Effector memory CD8-positive, alpha-beta T cell (primary cell): ENCODE measurements at places on chromosomes 12 and 14.

DNA sequence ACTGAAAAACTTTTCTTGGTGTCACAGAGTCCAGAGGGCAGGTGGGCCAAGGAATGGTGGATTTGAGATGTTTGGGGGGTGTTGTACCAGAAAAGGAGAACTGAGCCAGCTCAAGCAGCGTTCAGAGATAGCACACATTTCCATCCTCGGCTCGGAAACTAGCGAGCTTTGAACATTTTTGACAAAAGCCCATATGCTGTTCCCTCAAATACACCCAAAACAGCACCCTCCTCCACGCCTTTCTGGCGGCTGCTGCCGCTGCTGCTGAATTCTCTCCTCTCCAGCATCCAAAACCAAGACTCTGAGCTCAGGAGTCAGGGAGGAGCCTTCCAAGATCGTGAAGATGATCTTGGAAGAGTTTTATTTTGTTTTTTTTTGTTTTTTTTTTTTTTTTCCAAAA is 961 bp downstream of the SRRM4 start:
- H3K4me3 ChIP-seq = no peak overlapping the region
- DNase-seq = no peak
- H3K4me1 ChIP-seq = no peaks in the 10 kb centered on the region
- no peak overlapping the region for H3K27ac ChIP-seq
- peaks cover 44% of the 10 kb centered on the region for H3K27me3 ChIP-seq
- H3K36me3 ChIP-seq = no peaks in the 10 kb centered on the region

GRCh38 chr12:29589851-29590250 is 92.4 kb upstream of the OVCH1 start:
- no peak for DNase-seq
- H3K27ac ChIP-seq = no peak overlapping the region
- peaks cover 15% of the 10 kb centered on the region for H3K27me3 ChIP-seq
- no peaks in the 10 kb centered on the region for H3K36me3 ChIP-seq
- H3K4me1 ChIP-seq = no peaks in the 10 kb centered on the region
- H3K4me3 ChIP-seq = no peak overlapping the region

DNA sequence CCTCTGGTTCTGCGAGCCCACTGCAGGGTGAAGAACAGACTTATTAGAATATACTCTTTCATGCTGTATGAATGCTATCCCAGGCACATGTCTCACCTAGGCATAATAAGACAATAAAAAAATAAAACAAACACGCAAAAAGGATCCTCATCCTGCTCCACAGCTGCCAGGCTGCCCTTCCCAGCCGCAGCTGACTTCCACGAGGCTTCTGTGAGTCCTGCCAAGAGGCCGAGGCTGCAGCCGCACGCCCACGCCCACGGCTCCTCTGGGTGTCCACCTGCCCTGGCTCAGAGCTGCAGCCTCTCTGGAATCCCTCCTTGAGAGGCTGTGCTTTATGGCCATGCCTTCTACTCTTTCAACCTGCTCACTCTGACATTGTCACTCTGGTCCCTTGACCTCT is 6.9 kb downstream of the SMIM41 start:
- H3K36me3 ChIP-seq = no peaks in the 10 kb centered on the region
- no peak overlapping the region for H3K4me3 ChIP-seq
- H3K4me1 ChIP-seq = peaks cover 6% of the 10 kb centered on the region

DNA sequence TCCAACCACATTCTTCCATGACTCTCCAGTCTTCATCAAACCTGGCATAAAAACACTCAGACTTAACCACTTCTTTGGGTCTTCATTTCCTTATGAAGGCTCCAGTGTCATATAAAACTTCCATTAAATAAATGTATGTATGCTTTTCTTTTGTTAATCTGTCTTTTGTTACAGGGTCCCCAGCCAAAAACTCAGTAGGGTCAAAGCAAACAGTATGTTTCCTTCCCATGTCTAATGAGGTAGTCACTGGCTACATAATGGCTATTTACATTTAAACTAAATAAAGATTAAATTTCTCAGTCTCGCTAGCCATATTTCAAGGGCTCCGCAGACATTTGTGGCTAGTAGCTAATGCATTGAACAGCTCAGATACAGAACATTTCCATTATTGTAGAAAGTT is 40.1 kb upstream of the STAB2 start:
- DNase-seq = no peak
- no peaks in the 10 kb centered on the region for H3K36me3 ChIP-seq
- H3K4me3 ChIP-seq = no peak overlapping the region
- H3K4me1 ChIP-seq = no peaks in the 10 kb centered on the region
- no peak overlapping the region for H3K27ac ChIP-seq
- H3K27me3 ChIP-seq = peaks cover 17% of the 10 kb centered on the region

GRCh38 chr12:25130741-25131188 is 64.2 kb downstream of the DNAI7 start:
- H3K4me3 ChIP-seq = no peak overlapping the region
- no peaks in the 10 kb centered on the region for H3K36me3 ChIP-seq
- no peak for DNase-seq
- no peak overlapping the region for H3K27ac ChIP-seq
- peaks cover under 1% of the 10 kb centered on the region for H3K27me3 ChIP-seq
- no peaks in the 10 kb centered on the region for H3K4me1 ChIP-seq

DNA sequence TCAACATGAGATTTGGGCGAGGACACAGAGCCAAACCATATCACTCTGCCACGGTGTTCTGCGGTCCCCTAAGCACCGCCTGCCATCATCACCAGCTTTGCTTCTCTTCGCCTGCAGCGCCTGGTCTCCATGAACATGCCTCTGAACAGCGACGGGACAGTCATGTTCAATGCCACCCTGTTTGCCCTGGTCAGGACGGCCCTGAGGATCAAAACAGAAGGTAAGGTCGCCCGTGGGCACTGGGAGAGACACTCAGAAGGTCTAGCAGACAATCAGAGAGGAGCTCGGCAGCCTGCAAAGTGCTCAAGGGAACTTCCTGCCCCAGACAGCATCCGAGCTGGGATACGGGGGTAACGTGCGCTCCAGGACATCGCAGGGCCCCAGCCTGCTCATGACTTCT is 126.0 kb upstream of the FKBP4 start:
- H3K4me1 ChIP-seq = no peaks in the 10 kb centered on the region
- no peaks in the 10 kb centered on the region for H3K27me3 ChIP-seq
- no peak for DNase-seq
- H3K36me3 ChIP-seq = peaks cover 5% of the 10 kb centered on the region

DNA sequence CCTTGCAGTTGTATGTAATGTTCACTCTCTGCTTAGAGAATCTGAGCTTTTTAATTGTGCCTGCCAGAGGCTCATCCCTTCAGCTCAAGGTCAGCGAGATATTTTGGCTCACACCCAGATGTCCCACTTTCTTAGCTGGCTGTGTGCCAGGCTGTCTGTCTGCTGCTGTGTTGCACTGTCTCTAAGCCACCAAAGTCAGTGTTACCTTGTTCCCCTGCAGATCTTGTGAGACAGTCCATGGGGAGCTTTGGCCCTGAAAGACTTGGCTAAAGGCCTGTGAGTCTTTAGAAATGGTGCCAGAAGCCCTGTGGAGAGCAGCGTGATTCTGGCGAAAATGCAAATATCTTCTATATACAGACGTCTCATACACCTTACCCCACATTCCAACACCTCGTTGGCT is 293.7 kb downstream of the TTC6 start:
- H3K4me1 ChIP-seq = no peaks in the 10 kb centered on the region
- H3K4me3 ChIP-seq = no peak overlapping the region
- no peak for DNase-seq
- H3K36me3 ChIP-seq = no peaks in the 10 kb centered on the region
- peaks cover 41% of the 10 kb centered on the region for H3K27me3 ChIP-seq

DNA sequence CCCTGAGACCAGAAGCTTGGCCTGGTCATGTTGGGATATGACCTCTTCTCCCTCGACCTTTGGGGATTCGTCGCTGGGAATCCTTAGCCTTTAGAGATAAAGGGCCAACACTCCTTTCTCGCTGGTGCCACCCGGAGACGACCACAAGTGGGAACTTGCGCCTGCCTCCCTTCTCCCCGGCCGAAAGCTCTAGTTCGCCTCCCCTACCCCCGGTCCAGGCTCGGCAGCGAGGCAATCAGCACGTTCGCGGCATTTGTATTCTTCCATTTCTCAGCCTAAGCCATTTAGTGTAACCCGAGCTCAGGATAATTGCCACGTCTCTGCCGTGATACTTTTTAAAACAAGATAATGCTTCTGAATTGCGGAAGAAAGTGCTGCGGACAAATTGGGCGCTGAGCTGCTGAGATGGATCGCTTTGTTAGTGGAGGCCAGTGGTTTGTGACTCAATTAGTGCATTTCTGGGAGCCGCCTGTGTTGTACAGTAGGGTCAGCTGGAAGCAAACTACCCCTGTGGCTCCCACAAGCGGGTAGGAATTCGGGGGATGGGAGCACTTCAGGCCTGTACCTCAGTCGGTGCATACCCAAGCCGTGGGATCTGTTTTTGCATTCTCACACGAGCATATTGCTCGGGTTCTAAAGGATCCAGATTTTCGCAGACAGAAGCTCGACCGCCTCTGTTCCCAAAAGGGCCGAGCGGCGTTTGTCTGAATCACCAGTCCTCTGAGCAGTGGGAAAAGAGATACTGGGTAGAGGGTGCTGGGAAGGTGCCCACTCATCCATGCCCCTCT is 6.8 kb upstream of the SIX1 start:
- H3K4me3 ChIP-seq = peak overlapping the region; percentile 80
- DNase-seq = no peak
- peaks cover 40% of the 10 kb centered on the region for H3K4me1 ChIP-seq
- peaks cover 96% of the 10 kb centered on the region for H3K27me3 ChIP-seq
- no peaks in the 10 kb centered on the region for H3K36me3 ChIP-seq

GRCh38 chr14:47509957-47510356 is 165.4 kb downstream of the MDGA2 start:
- no peak overlapping the region for H3K27ac ChIP-seq
- H3K4me1 ChIP-seq = no peaks in the 10 kb centered on the region
- no peaks in the 10 kb centered on the region for H3K27me3 ChIP-seq

DNA sequence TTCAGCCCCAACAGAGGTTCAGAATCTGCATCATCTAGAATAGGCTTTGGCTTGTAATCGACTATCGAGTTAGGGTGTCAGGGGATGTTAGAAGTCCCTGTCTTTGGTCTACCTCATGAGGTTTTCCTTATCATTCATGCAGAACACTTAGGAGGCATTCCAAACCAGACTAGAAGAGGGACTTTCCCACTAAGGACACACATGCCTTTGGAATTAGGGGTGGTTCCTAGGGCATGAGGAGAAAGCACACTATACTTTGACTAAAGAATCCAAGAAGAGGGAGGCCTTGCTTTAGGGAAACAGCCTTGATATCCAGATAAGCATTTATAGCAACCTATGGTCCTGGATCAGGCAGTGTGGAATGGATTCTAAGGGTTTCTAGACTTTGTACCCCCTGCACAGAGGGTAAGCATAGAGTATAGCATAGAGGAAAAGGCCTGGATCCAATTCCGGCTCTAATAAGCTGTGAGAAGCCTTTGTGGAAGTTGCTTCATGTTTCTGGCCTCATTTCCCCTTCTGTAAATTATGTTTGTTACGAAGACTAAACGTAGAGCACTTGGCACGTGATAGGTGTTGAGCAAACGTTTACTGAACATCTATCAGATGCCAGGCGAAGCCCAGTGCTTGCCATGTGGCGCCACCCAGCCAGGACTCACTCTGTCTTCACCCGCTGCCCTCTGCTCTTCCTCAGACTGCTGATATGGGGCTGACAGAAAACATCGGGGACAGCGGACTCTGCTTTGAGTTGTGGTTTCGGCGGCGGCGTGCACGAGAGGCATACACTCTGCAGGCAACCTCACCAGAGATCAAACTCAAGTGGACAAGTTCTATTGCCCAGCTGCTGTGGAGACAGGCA is 13.2 kb downstream of the ZNF219 start:
- H3K27ac ChIP-seq = peak overlapping the region; percentile 95
- H3K4me1 ChIP-seq = peaks cover 18% of the 10 kb centered on the region
- no peak overlapping the region for H3K4me3 ChIP-seq
- no peak for DNase-seq

GRCh38 chr14:89422952-89423345 is 5.9 kb upstream of the FOXN3 start:
- DNase-seq = no peak
- no peaks in the 10 kb centered on the region for H3K27me3 ChIP-seq
- H3K27ac ChIP-seq = peak overlapping the region; percentile 46

DNA sequence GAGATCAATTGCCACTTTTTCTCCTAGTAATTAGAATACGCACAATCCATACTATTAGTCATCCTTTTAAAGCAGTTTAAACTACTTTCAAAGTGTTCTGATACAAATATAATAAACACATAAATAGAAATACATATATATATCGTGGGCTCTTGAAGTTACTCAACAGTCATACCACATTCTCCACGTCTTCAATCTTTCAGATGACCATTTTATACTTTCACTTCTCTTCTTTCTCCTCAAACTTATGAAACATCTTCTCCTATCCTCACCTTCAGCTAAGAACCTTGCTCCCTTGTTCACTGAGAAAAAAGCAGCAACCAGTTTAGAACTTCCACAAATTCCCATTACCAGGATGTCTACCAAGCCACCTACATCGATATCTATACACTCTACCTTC is 19.2 kb downstream of the CEP290 start:
- H3K4me1 ChIP-seq = no peaks in the 10 kb centered on the region
- no peak for DNase-seq
- peaks cover 23% of the 10 kb centered on the region for H3K36me3 ChIP-seq
- H3K27ac ChIP-seq = no peak overlapping the region
- no peaks in the 10 kb centered on the region for H3K27me3 ChIP-seq
- H3K4me3 ChIP-seq = no peak overlapping the region

- H3K4me3 ChIP-seq = no peak overlapping the region
- H3K4me1 ChIP-seq = no peaks in the 10 kb centered on the region
- no peak for DNase-seq
- no peaks in the 10 kb centered on the region for H3K27me3 ChIP-seq
- no peaks in the 10 kb centered on the region for H3K36me3 ChIP-seq
- H3K27ac ChIP-seq = no peak overlapping the region
Measured at GRCh38 chr12:78179346-78179745, 348.7 kb downstream of the NAV3 start.

- H3K4me3 ChIP-seq = no peak overlapping the region
- H3K4me1 ChIP-seq = no peaks in the 10 kb centered on the region
- H3K27ac ChIP-seq = no peak overlapping the region
- no peaks in the 10 kb centered on the region for H3K36me3 ChIP-seq
Measured at GRCh38 chr14:85523624-85524023, 6.3 kb upstream of the FLRT2 start.

DNA sequence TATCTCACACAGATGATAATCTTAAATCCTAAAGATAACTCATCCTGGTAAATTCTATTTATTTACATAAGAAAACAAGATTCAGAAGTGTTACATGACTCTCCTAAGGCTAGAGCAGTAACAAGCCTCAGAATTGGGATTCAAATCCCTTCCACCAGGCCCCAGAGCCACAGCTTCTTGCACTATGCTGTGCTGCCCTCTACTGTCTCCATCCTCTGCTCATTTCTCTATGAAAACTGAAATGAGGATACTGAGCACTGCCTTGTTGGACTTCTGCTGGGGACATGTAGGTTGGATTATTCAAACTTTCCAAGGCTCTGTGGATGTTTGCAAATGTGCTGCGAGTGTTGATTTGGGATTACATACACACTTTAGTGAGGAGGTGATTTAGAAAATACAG is 23.5 kb upstream of the C12orf50 start:
- no peak overlapping the region for H3K27ac ChIP-seq
- no peak for DNase-seq
- H3K4me1 ChIP-seq = no peaks in the 10 kb centered on the region
- H3K4me3 ChIP-seq = no peak overlapping the region
- H3K27me3 ChIP-seq = no peaks in the 10 kb centered on the region

- H3K4me1 ChIP-seq = peaks cover 9% of the 10 kb centered on the region
- no peaks in the 10 kb centered on the region for H3K36me3 ChIP-seq
- no peak for DNase-seq
- no peak overlapping the region for H3K4me3 ChIP-seq
Measured at GRCh38 chr12:131471946-131472732, 238.8 kb upstream of the SFSWAP start.
